NCI-H69 (cell line): ENCODE measurements at places on chromosomes 11 and 22.

GRCh38 chr22:46073683-46074504 is 76.4 kb upstream of the PPARA start:
- peak; percentile 71 for DNase-seq

DNA sequence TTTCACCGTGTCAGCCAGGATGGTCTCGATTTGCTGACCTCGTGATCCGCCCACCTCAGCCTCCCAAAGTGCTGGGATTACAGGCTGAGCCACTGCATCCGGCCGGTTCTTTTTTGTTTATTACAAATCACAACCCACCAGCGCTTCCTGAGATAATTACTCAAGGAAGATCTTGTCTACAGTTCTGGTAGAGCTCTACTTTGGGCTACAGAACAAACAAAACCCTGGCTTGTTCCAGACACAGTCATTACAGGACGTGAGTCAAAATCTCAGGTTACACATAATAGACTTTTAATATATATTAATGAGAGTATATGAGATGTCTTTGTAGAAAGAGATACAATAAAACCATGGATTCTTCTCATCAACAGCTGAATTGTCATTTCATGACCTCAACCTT is 42.8 kb upstream of the NUP50 start:
- peak; percentile 60 for DNase-seq

GRCh38 chr11:23730307-23730998 is 766.4 kb upstream of the LUZP2 start:
- no peak for DNase-seq

GRCh38 chr11:108218455-108218854 is 4.0 kb downstream of the NPAT start:
- no peak for DNase-seq

GRCh38 chr11:38402063-38402462 is 1804.0 kb upstream of the RAG2 start:
- DNase-seq, result no peak

DNA sequence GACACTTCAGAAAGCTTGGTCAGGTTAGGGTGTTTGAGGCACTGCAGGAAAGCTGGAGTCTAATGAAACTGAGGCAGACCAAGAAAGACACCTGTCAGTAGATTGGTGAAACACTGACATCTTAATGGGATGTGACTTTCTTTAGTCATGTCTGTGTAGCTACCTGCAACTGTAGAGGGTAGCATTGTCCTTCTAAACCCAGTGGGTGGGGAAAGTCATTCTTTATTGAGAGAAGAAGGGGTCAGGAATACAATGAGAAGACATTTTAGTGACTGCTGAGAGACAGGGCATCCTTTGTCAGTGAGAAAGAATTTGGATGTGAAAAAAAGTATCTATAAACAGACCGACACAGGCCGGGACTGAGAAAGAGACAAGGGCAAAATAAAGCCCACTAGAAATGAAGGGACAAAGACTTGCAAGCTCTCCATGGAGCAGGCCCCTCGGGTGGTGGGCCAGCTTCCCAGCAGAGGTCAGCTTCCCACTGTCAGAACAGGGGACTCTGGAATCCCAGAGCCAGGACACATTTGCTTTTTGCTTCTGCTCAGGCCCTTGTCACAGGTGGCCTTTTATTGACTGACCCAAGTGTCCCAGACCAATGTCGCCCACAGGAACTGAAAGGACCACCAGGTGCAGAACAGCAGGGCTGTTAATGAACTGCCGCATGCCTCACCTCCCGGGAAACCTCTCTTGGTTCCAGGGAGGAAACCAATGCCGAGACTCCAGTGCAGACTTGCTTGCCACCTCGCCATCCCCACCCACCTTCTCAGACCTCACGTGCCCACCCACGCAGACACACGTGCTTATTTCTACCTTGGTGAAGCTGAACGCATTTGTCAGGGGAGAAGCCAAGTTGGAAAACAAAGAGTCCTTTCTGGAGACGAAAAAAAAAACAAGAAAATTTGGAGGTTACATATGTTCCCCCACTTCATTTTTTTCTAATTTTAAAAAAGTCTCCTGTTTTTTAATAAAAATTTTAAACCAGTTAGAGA is 212.8 kb downstream of the TENM4 start:
- DNase-seq, result peak; percentile 25
